NCI-H510A treated with DMSO at 0.1 percent for 48 hours (cell line): ENCODE measurements at places on chromosomes 12 and 14.

DNA sequence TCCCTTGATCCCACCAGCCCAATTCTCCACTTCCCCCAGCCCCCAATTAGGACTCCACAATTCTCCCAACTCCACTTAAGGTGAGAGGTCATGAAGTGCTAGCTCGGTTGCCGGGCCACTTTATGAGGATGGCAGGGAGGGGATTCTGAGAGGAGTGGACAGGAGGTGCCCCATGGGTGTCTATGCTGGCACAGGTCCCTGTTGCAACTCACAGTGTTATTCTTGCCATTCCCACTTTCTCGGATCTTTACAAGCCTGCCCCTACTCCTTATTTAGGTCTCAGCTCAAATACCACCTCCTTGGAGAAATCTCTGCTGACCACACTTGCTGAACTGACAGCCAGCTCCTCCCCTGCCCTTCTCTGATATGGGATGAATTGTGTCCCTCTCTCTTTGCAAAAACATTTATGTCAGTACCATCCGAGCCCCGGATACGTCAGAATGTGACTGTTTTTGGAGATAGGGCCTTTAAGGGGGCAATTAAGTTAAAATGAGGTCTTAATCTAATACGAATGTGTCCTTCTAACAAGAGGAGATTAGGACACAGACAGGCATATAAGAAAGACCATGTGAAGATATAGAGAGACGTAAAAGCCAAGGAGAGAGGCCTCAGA, 4.2 kb upstream of the LGALS3 start:
- no peak for DNase-seq

DNA sequence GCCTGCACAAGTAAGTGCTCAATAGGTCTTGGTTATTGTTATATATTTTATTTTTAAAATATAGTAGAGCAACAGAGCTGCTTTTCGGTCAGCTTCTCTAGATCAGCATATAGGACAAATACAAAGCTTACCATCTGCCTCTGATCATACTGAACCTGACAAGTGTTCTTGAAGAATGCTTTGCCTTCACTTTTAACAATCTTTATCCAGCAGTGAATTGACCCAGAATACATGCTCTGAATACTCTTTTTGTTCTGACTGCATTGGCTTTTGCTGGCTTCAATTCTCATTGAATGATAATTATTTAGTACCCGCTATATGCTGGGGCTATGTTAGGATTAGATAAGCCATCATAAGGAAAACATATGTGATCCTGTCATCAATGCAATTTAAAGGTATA, 137.8 kb downstream of the DHRS2 start:
- no peak for DNase-seq

GRCh38 chr12:100953217-100953616, 158.6 kb downstream of the ANO4 start:
- DNase-seq: no peak

DNA sequence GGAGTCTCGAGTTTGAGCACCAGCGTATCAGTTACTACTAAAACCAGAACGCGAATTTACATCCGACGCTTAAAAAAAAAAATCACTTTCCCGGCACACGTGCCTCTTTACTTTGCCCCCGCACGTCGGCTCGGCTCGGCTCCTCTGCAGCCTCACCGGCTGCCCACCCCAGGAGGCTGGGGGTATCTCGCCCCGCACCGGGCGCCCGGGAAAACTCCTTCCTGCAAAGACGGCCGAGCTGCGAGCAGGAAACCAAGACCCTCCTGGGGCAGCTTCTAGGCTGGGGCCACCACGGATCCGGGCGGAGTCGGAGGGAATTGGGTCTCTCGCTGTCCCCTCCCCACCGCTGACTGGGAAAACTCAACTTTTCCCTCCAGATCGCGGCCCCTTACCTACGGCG, 610 bp downstream of the VSIG10 start:
- peak; percentile 89 for DNase-seq

DNA sequence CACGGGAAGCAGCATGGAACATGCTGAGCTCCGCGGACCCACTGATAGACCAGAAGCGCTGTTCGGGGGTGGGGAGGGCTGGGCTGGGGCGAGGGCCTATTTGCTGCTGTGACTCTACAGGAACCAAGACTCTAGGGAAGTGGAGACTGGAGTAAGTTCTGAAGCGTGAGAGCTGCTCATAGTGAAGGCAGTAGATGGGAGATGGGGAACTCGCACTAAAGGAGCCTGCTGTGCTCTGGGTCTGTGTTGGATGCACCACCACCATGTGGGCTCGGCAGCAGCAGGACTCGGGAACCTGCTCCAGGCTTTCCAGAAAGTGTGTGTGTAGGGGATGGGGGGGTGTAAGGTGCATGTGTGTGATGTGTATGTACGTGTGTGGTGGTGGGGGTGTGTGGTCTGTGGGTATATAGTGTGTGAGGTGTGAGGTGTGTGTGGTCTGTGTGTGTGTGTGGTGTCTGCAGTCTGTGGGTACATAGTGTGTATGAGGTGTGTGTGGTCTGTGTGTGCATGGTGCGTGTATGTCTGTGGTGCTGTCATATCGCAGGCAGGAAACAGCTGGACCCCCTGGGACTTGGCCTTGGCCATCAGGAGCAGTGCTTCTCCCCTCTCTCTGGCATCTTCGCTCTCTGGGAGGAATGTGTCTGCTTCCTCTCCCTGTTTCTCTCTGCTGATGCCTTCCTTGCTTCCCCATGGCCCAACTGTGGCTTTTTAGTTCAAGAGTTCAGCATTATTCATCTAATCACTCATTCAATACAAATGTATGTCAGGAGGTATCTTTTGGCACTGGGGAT, 378.9 kb downstream of the FUT8 start:
- DNase-seq: no peak

DNA sequence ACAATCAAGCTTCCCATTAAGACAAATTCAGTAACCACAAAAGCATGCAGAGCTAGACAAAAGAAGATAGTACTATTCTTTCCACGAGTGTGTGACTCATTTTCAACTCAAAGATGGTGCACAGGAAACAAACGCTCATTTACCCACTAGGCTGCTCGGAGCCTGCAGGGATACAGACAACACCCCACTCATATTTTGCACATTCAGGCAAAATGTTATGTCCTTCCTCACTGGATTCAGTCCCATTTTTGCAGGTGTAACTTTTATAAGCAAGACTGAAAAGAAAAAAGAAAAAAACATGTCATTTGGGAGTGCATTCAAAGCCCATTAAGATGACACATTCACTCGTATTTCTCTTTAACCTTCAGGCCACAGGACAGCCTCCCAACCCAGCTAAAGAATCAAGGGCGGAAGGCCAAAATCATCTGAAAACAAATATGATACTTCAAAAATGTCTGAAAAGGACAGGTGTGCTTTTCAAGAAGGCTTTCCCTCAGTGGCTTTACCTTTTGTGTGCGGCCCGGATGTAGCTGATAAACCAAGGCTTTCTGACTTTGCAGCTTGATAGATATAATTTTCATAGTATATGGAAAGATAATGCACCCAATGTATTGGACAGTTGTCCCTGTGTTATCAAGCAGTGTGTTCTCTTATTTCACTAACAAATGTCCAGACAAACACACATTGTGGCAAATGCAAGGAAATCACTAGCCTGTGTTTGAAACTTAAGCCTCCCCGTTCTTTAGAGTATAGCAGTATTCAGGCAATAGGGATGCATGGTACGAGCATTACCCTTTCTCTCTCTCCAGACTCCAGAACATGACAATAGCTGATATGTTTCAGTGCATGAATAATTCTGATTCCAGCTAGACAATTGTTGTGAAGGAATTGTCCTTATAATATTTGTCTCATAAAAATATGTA, 147.8 kb upstream of the KRR1 start:
- no peak for DNase-seq

GRCh38 chr14:40903709-40904108, 703.0 kb upstream of the LRFN5 start:
- DNase-seq: no peak
